A673 (cell line): ENCODE measurements at places on chromosomes 13 and 19. TPM values are rescaled to one million over a fixed set of nuclear protein-coding genes. Genes with fewer than 3 reads are reported as not detected.

- DNase-seq: no peak
Observed at GRCh38 chr13:59444210-59444857, 719.4 kb downstream of the DIAPH3 start.

Gene ZGLP1
- 7.2 TPM in 2 replicates for total RNA-seq

GRCh38 chr13:34419025-34419424 lies 523.0 kb upstream of the NBEA start:
- no peak for DNase-seq

Gene CBY2
- total RNA-seq: not detected in 2 replicates

DNA sequence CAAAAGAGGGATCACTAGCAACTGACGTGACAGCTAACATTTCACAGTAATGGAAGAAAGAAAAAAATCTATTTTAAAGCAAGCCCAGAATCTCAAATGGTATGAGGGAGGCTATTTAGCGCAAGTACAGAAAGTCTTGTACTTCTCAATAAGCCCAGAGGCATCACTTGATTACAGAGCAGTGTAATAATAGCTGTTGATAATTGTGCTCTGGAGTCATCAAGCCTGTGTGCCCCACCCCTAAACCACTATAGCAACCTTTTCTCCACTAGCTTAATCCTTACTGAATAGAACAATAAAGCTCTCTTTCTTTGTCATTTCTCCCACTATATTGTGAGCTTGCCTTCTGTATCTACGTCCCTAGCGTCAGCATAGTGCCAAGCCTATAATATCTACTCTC lies 56.6 kb downstream of the FREM2 start:
- no peak for DNase-seq
